Fibroblast of lung (primary cell): ENCODE measurements at places on chromosomes 2 and 18. TPM values are rescaled to one million over a fixed set of nuclear protein-coding genes. Genes with fewer than 3 reads are reported as not detected.

VPS4B gene
- 48.0 and 52.0 TPM in 2 replicates for total RNA-seq

C2orf66 gene
- total RNA-seq = 0.17 and 0.26 TPM in 2 replicates

FSIP2 gene
- 0.26 and 1.7 TPM in 2 replicates for total RNA-seq

DNA sequence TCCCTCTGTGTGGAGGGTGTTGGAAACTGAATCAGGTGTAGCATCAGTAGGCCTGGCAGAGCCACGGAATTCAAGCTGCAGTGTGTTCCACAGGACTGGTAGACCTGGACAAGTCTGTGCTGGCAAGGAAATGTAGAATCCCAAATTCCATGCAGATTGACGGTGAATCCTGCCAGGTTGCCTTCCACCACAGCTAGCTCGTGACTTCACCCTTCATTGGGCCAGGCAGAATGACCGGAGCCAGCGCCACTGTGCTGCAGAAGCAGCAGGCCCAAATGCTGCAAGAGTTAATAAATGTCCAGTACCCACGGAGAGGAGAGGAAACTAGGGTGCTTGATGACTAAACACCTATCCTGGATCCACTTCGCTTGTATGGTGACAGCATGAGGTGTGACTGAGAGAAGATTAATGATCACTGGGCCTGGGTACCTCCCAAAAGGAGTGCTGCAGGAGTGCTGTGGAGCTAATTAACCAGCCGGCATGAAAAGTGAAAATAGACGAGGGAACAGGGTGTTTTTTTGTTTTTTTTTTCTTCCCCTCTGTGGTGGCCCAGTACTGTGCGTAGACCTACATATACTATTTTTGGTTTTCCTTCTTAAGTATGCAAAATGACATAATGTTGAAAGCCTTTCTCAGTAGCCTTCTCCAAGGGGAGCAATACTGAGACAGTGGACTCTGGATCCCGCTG, 122.2 kb downstream of the TANC1 start:
- DNase-seq = peak; percentile 78

GRCh38 chr18:44979748-44980147, 299.1 kb downstream of the SETBP1 start:
- no peak for DNase-seq

LYG2 gene
- total RNA-seq = not detected in 2 replicates

BAZ2B gene
- 47.0 and 61.8 TPM in 2 replicates for total RNA-seq

DNA sequence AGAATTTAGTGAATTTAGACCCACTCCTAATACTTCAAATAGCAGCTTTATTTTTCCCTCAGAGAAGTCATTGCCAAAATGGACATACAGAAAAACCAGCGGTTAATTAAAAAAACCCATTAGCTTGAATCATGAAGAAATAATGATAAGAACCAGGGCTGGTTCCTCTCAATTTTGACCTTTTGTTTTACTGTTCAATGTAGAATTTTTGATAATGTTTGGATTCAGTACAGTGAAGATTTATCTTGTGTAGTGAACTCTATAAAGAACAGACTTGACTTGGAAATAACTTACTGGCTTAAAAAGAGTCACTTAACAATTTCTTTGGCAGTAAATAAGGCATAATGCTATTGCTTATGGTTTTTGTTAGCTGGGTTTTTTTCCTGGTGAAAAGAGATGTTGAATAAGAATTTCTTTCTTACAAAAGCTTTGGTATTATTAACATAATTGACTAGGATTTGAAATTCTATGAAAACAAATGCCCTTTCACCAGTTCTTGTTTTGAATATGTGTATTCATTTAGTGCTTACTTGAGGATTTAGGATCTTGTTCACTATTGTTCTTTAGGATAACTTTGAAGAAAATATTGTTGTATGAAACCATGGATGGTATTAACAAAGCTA, 73.4 kb upstream of the ITPRID2 start:
- no peak for DNase-seq

HNRNPLL gene
- 48.3 and 51.4 TPM in 2 replicates for total RNA-seq

- DNase-seq = no peak
These were observed 2.8 kb downstream of the FZD5 start for GRCh38 chr2:207766697-207767460.

DNA sequence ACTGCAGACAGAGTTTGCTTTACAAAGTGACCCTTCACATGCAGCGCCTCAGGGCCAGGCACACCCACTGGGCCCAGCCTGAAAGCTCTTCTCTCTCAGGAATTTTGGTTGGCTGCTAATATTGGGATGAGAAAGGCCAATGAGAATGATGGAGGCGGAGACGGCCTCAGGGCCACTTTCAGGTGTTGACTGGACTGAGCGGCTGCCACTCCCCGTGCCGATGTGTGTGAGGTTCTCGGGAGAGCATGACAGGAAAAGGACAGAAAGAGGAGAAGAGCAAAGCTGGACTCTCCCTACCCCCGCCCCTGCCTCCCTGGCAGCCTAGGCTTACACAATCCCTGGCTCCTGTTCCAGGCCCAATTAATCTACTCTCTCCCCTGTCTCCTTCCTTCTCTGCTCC, 155.7 kb downstream of the CELF4 start:
- no peak for DNase-seq

DNA sequence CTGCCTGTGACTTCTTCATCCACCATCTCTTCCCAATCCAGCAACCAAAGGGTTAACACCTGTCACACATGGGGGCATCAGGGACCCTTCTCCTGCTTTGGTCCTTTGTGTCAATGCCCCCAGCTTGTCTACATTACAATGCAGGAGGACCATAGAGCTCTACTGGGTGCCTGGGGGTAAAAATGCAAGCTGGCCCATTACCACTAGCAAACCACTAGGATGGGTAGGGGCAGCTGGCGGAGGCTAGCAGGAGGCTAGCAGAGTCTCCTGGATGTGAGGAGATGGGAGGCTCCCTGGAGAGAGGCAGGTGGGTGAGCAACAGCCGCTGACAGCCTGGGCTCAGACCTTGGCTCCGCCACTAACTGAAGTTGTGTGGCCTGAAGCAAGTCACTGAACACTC, 153.4 kb upstream of the SKOR2 start:
- no peak for DNase-seq

ATP6V1B1 gene
- 0.77 and 2.1 TPM in 2 replicates for total RNA-seq

NEU4 gene
- under 0.01 TPM in 1 of 2 replicates, not detected in the other for total RNA-seq

GRCh38 chr18:26425148-26425531, 123.2 kb downstream of the KCTD1 start:
- peak; percentile 33 for DNase-seq

GRCh38 chr2:96577501-96577900, 40.9 kb downstream of the ARID5A start:
- no peak for DNase-seq

DNA sequence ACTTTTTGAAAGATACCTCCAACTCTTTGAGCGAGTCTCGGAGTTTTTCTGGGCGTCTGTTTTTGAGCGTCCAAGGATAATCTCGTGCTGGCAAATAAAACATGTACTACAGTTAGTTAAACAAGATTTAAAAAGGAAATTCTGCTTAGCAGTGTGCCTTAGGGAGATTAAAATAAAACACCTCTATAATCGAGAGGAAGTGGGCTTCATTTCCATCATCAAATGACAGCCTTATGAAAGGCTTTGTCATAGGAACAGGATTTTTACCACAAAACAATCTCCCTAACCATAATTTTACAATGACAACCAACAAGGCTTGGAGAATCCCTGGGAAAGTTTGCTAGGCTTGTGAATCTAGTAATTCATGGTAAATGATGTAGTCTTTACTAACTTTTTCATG, 103.4 kb downstream of the WDPCP start:
- DNase-seq = no peak

DNA sequence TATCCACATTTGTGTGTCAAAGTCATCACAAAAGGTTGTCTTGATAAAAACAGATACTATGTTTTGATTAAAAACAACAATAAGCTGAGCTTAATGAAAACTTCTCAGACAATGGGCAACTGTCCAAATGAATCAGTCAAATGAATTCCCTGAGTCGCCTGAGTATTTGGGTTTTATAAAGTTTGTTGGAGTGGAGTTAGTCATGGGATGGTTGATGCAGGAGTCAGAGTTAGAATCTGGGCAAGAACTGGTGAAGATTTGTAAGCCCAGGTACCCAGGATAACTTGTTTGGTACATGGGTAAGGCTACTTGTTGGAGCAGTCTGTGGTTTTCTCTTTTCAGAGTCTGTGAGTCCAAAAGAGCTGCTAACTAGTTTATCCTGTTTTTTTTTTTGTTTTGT, 34.4 kb upstream of the RAPGEF4 start:
- peak; percentile 89 for DNase-seq

PREB gene
- total RNA-seq = 36.0 and 39.8 TPM in 2 replicates

NMUR1 gene
- under 0.01 and 0.50 TPM in 2 replicates for total RNA-seq

GRCh38 chr2:98985905-98986666, 50.1 kb upstream of the CRACDL start:
- DNase-seq = no peak

- DNase-seq = no peak
These were observed 13.3 kb downstream of the CTDP1 start for GRCh38 chr18:79692886-79693285.

- peak; percentile 85 for DNase-seq
These were observed 127.5 kb upstream of the TMEM200C start for GRCh38 chr18:6022845-6023244.

GRCh38 chr2:118801151-118801550, 46.3 kb downstream of the EN1 start:
- DNase-seq = no peak

GRCh38 chr18:32595832-32596231, 125.2 kb upstream of the GAREM1 start:
- DNase-seq = no peak

- DNase-seq = no peak
These were observed 336.4 kb upstream of the FSHR start for GRCh38 chr2:49490710-49491109.

- DNase-seq = no peak
These were observed 334.1 kb downstream of the GBX2 start for GRCh38 chr2:235833971-235834620.

POTEJ gene
- not detected in 2 replicates for total RNA-seq

GRCh38 chr18:13570856-13571495, 155.4 kb downstream of the FAM210A start:
- DNase-seq = peak; percentile 16

GRCh38 chr18:74836296-74837139, 238.8 kb downstream of the ZNF407 start:
- DNase-seq = peak; percentile 50

DNA sequence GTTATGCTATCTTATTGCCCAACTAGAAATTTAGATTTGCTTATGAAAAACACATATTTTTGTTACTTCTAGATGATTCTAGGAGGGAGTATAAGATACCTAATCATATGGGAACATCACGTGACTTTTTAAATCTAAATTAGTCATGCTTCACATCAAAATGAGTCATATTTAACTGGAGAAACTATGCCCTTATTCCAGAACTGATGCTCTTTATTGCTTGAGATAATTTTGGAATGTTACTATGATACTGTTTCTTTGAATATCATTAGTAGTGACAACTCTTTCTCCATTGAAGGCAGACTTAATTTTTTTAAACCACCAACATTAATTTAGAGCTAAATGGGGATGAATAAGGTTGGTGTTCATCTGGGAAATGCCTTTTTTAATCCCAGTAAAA, 19.9 kb upstream of the ELAC1 start:
- peak; percentile 38 for DNase-seq

GRCh38 chr2:219521066-219521880, 7.0 kb downstream of the ASIC4 start:
- peak; percentile 41 for DNase-seq

DNA sequence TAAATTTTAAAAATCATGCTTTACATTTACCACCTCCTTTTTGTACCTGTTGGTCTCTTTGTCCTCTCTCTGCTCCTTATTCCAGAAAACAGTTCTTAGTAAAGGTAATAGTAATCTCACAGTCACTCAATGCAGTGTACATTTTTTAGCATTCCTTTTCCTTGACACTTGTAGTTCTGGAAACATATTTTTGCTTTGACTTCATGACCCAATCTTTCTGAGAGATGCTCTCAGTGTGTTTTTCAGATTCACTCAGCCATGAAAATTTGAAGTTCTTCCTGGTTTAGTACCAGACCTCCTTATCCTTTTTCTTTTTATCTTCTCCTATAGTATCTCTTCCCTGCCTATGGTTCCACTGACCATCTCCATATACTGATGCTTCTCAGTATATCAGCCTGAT, 747.5 kb upstream of the ZEB2 start:
- DNase-seq = peak; percentile 23

C2orf78 gene
- total RNA-seq = not detected in 2 replicates

GRCh38 chr2:104434318-104434792, 419.6 kb upstream of the POU3F3 start:
- DNase-seq = no peak

DNA sequence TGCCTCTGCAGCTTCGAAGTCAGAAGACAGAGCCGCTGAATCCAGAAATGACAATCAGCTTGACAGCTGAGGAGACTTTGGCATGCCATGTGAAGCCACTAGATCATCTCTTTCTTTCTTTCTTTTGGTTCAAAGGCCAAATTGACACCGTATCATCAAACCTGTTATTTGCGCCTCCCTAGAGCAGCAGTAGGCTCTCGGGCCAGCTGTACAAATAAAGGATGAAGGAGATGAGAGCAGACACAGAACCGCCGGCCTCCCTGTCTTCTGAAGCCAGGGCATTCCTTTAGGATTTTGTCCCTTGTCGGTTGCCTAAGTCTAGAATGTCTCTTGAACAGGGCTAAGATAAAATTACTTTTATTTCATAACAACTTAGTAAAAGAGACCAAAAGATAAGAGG, 36.8 kb downstream of the COL4A4 start:
- DNase-seq = no peak

GEN1 gene
- 2.8 and 5.0 TPM in 2 replicates for total RNA-seq

DNA sequence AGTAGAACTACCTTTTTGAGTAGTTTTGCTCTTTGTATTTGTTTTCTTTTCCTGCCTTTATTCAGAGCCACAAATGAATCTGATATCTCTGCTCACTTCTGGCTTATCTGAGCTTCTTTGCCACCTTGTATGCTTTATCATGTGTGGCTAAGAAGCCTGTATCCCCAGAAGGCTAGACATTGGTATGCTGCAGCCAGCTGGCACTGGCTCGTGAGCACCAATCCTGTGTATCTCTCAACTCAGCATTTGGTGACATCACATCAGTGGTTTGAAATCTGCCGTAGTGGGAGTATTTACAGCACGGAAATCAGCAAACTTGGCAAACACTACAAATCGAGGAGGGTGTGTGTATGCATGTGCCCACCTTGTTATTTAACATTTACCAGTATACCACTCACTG, 183.7 kb upstream of the LHCGR start:
- no peak for DNase-seq
